ENCODE measurements at places on chromosomes 16 and 17. TPM values are rescaled to one million over a fixed set of nuclear protein-coding genes. Genes with fewer than 3 reads are reported as not detected.

NHLRC4 gene
- 0.30 TPM for total RNA-seq

KRT33A gene
- total RNA-seq = not detected

HIGD1B gene
- 10.3 TPM for total RNA-seq

TPSG1 gene
- total RNA-seq = not detected

UTS2R gene
- total RNA-seq = 0.51 TPM

LRRC37A gene
- 0.32 TPM for total RNA-seq

ZPBP2 gene
- total RNA-seq = not detected

NR1D1 gene
- total RNA-seq = 25.8 TPM

HAP1 gene
- total RNA-seq = 0.08 TPM

SMPD3 gene
- not detected for total RNA-seq

OR1F1 gene
- not detected for total RNA-seq

RAB26 gene
- 2.2 TPM for total RNA-seq

SOX15 gene
- total RNA-seq = 1.1 TPM

CHRNE gene
- 5.5 TPM for total RNA-seq

TEX19 gene
- total RNA-seq = not detected

HSPB9 gene
- total RNA-seq = not detected

HSD17B1 gene
- total RNA-seq = 0.83 TPM

SLC5A11 gene
- not detected for total RNA-seq

CNTD1 gene
- total RNA-seq = not detected

All from cardiac septum (tissue), 1 donor.